ENCODE measurements at places on chromosomes 1 and 21. TPM values are rescaled to one million over a fixed set of nuclear protein-coding genes. Genes with fewer than 3 reads are reported as not detected.
A peak's percentile ranks its signal among the peaks of the same experiment; 100 is the strongest.

GRCh38 chr1:36440646-36441045 lies 9.6 kb downstream of the OSCP1 start:
- no peak for DNase-seq

- DNase-seq = no peak
These were observed 635.5 kb downstream of the PLPP3 start for GRCh38 chr1:55943721-55944435.

- DNase-seq = no peak
These were observed 27.6 kb downstream of the RRP1B start for GRCh38 chr21:43686811-43687565.

GRCh38 chr1:111570781-111571181 lies 48.8 kb upstream of the RAP1A start:
- DNase-seq = no peak

Gene PM20D1
- total RNA-seq = not detected

Gene HES2
- 3.0 TPM for total RNA-seq

GRCh38 chr1:243490748-243491686 lies 235.2 kb downstream of the SDCCAG8 start:
- DNase-seq = peak; percentile 90

DNA sequence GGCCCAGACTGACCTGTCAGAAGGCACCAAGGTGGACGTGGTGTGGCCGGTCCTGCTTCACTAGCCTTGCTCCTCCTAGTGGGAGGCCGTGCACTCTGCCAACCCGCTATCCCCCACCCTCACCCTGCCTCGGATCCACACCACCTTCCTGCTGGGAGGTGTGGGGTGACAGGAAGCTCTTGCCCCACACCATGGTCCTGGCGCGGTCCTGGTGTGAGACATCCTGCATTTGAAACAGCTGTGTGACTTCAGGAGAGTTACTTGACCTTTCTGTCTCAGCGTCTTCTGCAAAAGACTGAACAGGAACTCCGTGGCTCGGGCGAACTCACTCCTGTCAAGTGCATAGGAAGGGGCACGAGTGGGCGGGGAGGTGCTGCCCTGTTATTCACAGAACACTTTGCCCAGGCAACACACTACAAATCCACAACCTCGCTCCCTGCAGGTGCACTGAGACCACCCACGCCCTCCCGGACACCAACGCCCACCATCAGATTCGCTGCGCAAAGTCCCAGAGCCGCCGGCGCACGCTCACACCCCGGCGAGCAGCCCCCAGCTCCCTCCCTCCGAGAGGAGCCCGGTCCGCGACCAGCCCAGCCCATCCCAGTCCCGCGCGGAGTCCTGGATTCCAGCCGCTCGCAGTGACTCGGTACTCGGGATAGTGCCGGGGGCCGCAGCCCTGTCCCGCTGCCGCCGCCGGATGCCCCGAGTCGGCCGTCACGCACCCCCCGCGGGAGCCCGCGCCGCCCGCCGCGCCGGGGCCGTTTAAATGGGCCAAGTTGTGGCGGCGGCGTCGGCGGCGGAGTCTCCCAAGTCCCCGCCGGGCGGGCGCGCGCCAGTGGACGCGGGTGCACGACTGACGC lies at the start of gene SAMD11:
Gene SAMD11 (plus strand): TSS at position 793 of the 860 bp plus-strand sequence. CDS start 509 bp downstream, outside the sequence.
- DNase-seq = peak; percentile 77

GRCh38 chr1:172338295-172338735 lies 82.2 kb upstream of the C1orf105 start:
- no peak for DNase-seq

DNA sequence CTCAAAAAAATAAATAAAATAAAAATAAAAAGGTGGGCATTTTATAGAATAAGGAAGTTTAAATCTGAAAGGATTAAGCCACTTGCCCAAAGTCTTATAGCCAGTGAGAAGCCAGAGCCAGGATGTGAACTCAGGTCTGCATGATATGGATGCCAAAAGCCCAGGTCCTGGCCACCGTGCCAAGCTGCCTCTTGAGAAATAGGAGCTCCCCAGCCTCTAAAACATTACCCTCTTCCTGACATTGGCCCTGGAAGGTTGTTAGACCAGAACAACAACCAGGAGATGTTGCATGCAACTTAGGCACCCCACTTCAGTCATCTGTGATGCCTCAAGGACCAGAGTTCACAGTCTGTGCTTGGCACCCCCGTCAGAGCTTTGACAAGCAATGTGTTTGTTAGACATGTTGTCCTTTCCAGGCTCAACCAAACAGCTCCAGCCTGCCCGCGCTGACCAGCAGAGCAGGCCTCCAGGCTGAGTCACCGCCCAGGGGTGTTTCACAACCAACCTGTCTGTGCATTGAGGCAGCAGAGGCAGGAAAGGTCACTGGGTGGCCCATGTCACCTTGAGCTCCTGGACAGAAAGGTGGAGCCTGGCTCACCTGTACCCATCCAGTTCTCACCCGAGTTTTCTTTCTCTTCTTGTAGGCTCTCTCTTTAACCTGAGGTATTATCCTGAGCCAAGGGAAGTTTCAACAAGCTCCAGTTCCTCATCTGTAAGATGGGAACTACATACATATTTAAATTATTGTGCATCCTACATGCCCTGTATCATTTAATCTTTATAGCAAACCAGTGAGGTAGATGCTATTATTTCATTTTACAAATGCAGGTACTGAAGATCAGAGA lies 14.9 kb upstream of the MED18 start:
- peak; percentile 28 for DNase-seq

Gene CFAP107
- total RNA-seq = not detected

DNA sequence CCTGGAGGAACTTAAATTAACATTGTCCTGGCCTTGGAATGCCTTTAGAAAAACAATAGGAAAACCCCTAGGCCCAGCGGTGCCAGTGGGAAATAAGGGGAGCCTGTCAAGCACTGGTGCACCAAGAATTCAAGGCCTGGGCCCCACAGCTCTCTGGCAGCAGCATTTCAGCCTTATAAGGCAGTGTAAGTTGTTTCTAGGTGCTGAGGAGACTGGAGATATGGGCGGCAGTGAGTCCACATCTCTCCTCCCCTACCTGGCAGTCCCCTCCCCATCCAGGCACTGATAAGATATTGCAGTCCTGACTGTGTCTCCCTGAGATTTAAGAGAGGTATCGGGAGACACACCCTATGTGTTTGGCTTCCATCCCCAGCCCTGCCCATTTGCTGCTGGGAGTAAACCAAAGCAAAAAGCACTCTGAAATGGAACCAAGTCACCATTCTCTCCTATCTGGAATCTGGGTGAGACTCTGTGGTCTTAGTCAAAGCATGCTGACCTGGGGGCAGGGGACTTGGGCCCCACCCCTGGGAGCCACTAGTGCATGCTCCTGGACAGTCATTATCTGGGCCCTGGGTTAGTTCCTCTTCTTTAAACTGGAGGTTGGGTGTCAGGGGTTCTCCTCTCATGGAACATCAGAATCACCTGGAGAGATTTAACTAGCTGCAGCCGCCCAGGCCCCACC lies 30.5 kb downstream of the DEGS1 start:
- no peak for DNase-seq

DNA sequence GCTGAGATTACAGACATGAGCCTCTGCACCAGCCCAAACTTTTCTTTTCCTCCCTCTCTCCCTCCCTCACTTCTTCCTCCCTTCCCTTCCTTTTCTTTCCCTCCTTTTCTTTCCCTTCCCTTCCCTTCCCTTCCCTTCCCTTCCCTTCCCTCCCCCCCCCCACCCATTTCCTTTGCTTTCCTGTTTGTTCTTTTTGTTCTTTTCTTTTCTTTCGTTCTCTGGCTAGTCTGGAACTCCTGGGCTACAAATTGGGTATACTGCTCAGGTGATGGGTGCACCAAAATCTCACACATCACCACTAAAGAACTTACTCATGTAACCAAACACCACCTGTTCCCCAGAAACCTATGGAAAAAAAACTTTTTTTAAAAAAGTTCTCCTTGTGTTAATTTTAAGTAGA lies 174.8 kb upstream of the CHODL start:
- DNase-seq = no peak

GRCh38 chr1:48581270-48581669 lies 109.3 kb upstream of the SPATA6 start:
- DNase-seq = no peak

Gene WDR64
- not detected for total RNA-seq

DNA sequence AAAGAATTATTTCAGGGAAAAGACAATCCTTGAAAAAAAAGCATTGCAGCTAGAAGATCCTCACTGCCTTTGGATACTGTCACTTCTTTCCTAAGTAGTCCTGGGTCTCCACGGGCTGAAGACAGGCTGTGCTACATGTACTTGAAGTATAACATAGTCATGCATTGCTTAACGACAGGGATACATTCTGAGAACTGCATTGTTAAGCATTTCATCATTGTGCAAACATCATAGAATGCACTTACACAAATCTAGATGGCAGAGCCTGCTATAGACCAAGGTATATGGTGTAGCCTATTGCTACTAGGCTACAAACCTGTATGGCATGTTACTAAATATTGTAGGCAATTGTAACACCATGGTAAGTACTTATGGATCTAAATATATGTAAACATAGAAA lies 54.0 kb downstream of the KIAA0040 start:
- no peak for DNase-seq

- DNase-seq = no peak
These were observed 133.5 kb downstream of the CLIC6 start for GRCh38 chr21:34802180-34802899.

Gene GPR61
- not detected for total RNA-seq

Gene CLDN8
- total RNA-seq = not detected

- no peak for DNase-seq
These were observed at the start of gene NMNAT2 for GRCh38 chr1:183417772-183418491. Gene NMNAT2 (minus strand): TSS chr1:183418380. CDS start chr1:183418267, 113 bp downstream.

- no peak for DNase-seq
These were observed 10.9 kb upstream of the PROX1 start for GRCh38 chr1:213976665-213977485.

DNA sequence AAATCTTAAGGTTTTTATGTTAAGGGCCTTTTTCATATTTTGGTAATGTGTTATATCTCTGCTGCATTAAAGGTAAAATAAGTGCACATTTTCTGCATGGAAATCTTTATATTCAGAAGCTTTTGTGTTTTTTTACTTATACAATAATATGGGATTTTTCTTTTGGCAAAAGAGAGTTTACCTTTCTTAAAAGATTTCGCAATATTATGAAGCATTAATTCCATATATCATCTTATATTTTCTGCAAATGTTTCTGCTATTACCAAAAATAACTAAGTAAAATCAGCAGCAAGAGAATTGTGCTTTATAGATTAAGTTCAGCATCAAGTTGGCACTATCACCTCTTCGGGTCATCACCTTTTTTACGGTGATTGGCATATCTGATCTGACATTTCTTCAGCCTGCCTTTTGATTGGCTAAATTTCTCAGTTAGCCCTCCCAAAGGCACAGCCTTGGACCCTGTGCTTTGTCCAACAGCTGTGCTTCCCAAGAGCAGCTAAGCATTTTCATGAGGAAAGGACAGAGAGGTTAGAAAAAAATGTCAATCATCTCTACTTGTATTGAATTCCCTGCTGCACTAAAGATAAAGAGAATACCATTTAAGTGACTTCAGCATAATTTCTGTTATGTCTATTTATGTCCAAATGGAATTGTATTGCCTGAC lies 767.1 kb upstream of the PRMT6 start:
- DNase-seq = no peak

GRCh38 chr1:37650173-37650572 lies 15.5 kb upstream of the RSPO1 start:
- DNase-seq = no peak

- no peak for DNase-seq
These were observed 481.0 kb downstream of the OMA1 start for GRCh38 chr1:58065520-58065919.

DNA sequence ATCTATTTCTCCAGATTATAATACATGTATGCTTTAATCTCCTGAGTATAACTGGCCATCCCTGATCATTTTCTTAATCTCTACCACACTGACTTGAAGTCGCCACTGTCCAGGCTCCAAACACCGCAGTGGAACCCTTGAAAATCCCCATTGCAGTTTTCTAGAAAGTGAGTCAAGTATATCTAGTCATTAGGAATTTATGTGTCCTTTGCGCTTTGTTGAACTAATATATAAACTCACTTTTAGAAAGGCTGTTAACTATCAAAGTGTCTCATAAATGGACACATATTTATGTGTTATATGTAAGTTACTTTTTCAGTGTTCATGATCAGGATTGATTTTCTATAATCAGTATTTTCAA lies 211.5 kb downstream of the PATJ start:
- DNase-seq = no peak

GRCh38 chr1:230303069-230303468 lies 123.1 kb downstream of the PGBD5 start:
- no peak for DNase-seq

- no peak for DNase-seq
These were observed 1.4 kb downstream of the PRAMEF18 start for GRCh38 chr1:13224480-13225060.

- peak; percentile 93 for DNase-seq
These were observed 14.9 kb downstream of the ZBTB18 start for GRCh38 chr1:244065960-244066388.

Gene MAEL
- 0.17 TPM for total RNA-seq

DNA sequence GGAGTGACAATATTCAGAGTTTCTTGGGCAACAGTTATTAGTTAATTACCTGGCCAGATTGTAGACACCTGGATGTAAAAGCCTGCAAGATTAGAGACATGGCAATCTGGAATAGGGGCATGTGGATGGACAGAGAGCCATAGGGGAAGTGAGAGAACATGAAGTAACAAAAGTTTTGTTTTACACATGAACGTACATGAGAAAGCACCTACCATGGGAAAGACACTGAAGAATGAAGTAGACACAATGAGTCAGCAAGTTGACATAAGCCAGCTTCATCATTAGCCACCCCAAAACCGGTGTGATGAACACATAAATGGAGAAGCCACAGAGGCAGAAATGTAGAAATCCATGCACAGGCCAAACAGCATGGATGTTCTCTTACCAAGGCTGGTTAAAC lies 462.1 kb upstream of the C1orf87 start:
- no peak for DNase-seq

Gene SCNM1
- total RNA-seq = 66.5 TPM

DNA sequence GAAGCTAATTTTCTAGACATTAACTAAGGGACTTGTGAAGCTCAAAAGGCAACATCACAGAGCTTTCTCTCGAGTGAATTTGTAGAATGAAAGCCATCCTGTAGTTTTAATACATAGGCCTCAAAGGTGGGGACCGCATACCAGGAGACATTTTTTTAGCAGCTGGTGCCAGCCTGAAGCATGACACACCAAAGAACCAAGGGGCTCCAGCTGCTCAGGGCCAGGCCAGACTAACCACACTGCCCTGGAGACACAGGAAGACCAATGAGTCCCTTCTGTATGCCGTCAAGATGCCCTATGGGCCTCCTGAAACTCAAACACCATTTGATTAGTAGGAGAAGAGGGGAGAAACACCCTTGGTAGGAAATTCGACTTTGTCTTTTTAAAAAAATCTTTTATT lies 113.9 kb upstream of the CACNA1E start:
- DNase-seq = no peak

- DNase-seq = no peak
These were observed 160.5 kb downstream of the NPHP4 start for GRCh38 chr1:5831600-5832335.

Gene TPR
- total RNA-seq = 78.5 TPM

DNA sequence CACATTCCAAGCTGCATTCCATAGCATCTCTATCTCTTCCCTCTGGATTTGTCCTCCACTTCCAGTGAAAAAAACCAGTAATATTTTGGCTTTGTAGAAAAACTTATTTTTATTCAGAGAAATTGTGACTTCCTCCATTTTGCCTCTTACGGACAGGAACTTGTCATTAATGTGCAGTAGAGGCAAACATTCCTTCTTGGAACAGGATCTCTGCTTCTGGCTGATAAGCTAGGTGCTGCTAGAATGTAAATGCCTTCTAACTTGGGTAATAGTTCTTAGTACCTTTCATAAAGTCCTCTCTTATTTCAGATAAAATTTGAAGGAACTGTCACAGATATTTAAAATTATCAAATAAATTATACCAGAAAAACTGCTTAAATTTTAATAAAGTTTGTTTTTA lies 707.8 kb downstream of the USP25 start:
- DNase-seq = no peak

Data from astrocyte (in vitro differentiated cells and primary cell).